ENCODE measurements at places on chromosomes 3 and 15. TPM values are rescaled to one million over a fixed set of nuclear protein-coding genes. Genes with fewer than 3 reads are reported as not detected.

RCN2 gene
- total RNA-seq = 98.2 TPM

GANC gene
- 24.9 TPM for total RNA-seq

TKT gene
- total RNA-seq = 467 TPM

C3orf70 gene
- 0.46 TPM for total RNA-seq

LRRN1 gene
- 0.30 TPM for total RNA-seq

CLDN16 gene
- 0.30 TPM for total RNA-seq

PDCD10 gene
- total RNA-seq = 53.9 TPM

LMAN1L gene
- not detected for total RNA-seq

DNAH12 gene
- total RNA-seq = 0.13 TPM

RAB27A gene
- total RNA-seq = 9.1 TPM

CLRN1 gene
- not detected for total RNA-seq

FOXB1 gene
- not detected for total RNA-seq

ACKR2 gene
- total RNA-seq = 0.40 TPM

GPR27 gene
- total RNA-seq = 0.26 TPM

AQP9 gene
- not detected for total RNA-seq

SYNPR gene
- total RNA-seq = not detected

HTR3E gene
- total RNA-seq = not detected

ZIC4 gene
- not detected for total RNA-seq

SNTN gene
- total RNA-seq = not detected

SERPINI1 gene
- 7.6 TPM for total RNA-seq

GCNT3 gene
- total RNA-seq = 0.23 TPM

ANKDD1A gene
- 9.1 TPM for total RNA-seq

ZDHHC23 gene
- total RNA-seq = 1.0 TPM

FES gene
- 17.4 TPM for total RNA-seq

OR5H1 gene
- total RNA-seq = not detected

STAB1 gene
- total RNA-seq = 0.59 TPM

MAP3K13 gene
- total RNA-seq = 15.5 TPM

GREM1 gene
- total RNA-seq = 166 TPM

TTLL13 gene
- not detected for total RNA-seq

NR2E3 gene
- 0.20 TPM for total RNA-seq

ASB14 gene
- not detected for total RNA-seq

CCR9 gene
- total RNA-seq = not detected
